ENCODE measurements at places on chromosomes 16 and 17.

DNA sequence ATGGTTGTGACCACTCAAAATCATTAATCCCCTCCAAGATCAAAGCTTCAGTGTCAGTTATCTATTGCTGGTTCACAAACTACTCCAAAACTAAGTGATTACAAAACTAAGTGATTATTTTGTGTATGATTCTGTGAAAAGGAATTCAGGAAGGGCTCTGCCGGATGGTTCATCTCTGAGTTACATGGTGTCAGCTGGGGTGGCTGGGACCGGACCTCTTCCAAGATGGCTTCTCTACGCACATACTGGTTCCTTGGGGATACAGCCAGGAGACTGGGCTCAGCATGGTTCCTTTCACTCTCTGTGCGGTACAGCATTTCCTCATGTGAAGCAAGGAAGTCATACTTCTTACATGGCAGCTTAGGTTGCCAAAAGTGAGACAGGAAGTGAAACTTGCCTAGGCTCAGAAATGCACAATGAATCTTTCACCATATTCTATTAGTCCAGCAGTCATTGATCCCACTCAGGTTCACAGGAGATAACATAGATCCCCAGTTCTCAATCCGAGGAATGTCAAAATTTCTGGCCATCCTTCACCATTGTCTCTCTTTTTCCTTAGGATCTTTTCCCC lies 97.9 kb upstream of the IRX6 start:
- no peak for DNase-seq

- peak; percentile 42 for DNase-seq
Measured at GRCh38 chr17:35345926-35346771, 27.3 kb downstream of the SLFN11 start.

GRCh38 chr17:32283745-32284201 lies 18.1 kb downstream of the RHBDL3 start:
- no peak for DNase-seq

GRCh38 chr17:38585056-38585917 lies 20.5 kb downstream of the SRCIN1 start:
- DNase-seq = no peak

GRCh38 chr17:55053855-55054254 lies 85.3 kb downstream of the STXBP4 start:
- no peak for DNase-seq

DNA sequence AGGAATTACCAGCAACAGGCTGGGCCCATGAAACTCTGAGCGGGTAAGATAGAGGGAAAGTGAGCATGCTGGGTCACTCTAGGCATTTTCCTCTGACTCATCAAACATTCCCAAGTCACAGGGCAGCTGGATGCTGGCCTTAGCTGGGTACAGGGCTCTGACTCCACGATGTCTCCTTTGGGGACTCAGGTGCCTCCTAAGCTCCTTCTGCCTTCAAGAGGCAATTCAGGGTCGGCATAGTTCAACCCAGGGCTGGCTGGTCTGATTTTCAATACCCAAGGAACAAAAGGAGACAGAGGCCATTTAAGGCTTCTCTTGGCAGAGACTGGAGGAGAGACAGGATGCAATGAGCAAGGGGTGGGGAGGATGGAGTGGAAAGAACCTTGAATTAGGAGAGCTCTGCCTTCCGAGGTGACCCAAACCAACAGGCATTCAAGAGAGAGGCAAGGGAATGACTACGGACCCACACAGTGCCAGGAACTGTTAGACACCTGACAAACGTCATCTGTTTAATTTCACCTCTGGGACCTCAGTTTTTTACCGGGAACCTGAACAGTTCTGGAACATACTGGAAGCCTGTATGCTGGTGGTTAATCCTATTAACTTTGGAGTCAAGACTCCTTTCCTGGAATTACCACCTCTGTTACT lies 910 bp downstream of the WBP2 start:
- DNase-seq = no peak

DNA sequence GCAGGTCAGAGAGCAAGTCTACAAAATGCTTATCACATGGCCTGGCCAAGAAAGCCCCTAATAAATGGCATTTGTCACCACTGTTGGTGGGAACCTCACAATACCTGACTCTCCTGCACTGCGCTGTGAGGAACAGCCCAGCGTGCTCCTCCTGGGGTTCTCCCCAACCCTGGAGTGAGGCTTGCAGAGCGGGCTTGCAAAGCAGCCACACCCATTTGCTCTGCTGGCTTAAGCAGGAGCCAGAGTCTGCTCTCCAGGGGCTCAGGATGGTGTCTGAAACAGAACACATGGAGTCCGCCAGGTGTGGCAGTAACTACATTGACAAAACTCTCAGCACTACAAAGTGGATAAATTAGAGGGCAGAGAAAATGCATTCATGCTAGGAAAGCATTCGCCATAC lies 331.0 kb upstream of the CCL2 start:
- no peak for DNase-seq

GRCh38 chr17:4074831-4075495 lies 67.9 kb downstream of the ZZEF1 start:
- peak; percentile 65 for DNase-seq

DNA sequence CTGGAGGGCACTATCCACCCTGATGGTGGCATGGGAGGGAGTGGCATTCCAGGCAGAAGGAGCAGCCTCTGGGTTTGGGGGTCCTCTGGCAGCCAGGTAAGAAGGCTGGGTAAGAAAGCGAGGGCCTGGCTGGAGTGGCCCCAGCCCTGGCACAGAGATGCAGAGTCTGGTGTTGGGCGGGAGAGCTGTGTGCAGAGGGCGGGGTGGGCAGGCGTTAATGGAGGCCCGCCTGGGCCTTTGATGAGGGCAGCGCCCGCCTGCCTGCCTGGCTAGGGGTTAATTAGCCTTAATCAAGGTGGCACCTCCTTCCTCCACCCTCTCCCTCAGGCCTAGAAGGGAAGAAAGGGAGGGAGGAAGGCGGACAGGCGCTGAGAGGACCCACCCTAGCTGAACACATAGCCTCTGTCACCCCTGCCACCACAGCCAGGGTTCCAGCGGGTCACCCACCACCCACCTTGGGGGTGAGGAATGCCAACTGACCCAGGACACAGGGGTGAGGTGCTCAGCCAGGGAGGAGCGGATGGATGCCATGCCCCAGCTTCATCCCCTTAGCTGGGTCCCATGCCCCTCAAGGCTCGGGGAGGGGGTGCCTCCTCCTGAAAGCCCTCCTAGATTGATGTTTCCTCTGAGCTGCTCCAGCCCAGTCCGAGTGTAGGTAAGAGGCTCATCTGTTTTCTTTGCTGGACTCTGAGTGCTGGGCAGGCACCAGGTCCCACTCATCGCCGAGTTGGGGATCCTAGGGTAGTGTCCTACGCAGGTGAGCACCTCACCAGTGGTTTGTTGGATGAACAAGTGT lies 13.4 kb upstream of the FAM83G start:
- no peak for DNase-seq

- DNase-seq = no peak
Measured at GRCh38 chr16:314795-315299, 31.9 kb downstream of the PDIA2 start.

GRCh38 chr16:3087243-3088235 lies 11.6 kb downstream of the ZSCAN10 start:
- peak; percentile 31 for DNase-seq

GRCh38 chr17:78555746-78556401 lies 21.3 kb downstream of the DNAH17 start:
- DNase-seq = no peak

- DNase-seq = no peak
Measured at GRCh38 chr16:88763502-88764053, 21.4 kb downstream of the PIEZO1 start.

- no peak for DNase-seq
Measured at GRCh38 chr16:2092256-2092620, 43.5 kb downstream of the PKD1 start.

DNA sequence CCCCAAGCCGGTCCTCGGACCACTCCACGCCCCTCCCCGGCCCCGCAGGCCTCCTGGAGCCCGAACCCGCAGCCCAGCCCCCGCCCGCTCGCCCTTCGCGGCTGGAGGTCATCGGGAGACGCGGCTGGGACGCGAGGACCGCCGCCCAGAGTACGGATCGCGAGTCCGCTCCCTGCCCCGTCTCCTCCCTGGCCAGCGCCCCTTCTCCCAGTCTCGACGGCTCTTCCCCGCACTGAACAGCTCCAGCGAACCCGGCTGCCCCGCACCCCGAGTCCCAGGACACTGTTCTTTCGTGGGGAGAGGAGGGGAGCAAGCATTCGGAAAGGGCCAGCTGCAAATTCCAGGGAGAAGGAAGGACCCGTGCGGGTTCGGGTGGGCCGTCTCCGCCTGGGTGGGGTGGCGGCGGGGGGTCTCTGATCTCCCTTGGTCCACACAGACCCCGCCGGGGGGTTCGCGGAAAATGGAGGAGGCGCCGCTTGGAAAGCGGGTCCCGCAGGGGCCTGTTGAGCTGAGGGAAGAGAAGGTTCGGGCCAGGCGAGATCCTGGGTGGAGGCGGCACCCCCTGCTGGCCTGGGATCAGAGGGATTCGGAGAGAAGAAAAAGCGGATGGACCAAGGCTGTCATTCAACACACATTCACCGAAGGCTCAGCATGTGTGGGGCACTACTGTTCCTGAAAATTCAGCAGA lies 632 bp upstream of the RTN4RL1 start:
- no peak for DNase-seq

- no peak for DNase-seq
Measured at GRCh38 chr16:82183004-82183397, 13.0 kb upstream of the MPHOSPH6 start.

- DNase-seq = no peak
Measured at GRCh38 chr16:11046382-11046931, 102.1 kb downstream of the CLEC16A start.

- DNase-seq = peak; percentile 7
Measured at GRCh38 chr17:53032861-53033271, 789.9 kb upstream of the KIF2B start.

- DNase-seq = peak; percentile 84
Measured at GRCh38 chr17:82019690-82020571, 2.7 kb downstream of the CENPX start.

DNA sequence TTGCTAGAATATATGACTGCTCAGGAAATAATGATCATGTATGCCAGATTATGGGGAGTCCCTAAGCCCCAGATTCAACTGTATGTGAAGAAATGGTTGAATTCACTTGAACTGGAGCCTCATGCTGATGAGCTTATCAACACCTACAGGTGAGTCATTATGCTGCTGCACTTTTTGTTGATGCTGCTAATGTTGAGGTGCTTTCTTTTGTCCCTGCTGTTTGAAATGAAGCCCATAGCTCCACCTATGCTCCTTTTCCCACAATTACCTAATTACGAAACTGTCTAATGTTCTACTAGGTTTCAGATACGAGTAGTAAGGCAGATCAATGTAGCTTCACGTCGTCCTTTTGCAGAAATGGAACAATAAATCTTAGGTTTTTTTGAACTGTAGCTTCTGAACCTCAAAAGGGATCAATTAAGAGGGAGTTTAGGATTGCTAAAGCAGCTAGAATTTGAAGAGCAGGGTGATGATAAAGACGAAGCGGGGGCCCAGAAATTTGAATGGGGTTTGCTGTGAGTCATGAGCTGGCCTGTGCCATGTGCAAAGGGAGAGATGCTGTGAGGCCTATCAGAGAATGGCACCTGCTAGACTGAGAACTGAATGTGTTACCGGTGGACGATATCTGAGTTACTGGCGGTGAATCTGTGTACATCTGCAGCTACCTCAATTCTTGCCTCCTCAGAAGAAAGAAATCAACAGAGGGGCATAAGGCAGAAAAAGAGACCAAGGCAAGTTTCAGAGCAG lies 6.1 kb upstream of the UQCRC2 start:
- peak; percentile 47 for DNase-seq

DNA sequence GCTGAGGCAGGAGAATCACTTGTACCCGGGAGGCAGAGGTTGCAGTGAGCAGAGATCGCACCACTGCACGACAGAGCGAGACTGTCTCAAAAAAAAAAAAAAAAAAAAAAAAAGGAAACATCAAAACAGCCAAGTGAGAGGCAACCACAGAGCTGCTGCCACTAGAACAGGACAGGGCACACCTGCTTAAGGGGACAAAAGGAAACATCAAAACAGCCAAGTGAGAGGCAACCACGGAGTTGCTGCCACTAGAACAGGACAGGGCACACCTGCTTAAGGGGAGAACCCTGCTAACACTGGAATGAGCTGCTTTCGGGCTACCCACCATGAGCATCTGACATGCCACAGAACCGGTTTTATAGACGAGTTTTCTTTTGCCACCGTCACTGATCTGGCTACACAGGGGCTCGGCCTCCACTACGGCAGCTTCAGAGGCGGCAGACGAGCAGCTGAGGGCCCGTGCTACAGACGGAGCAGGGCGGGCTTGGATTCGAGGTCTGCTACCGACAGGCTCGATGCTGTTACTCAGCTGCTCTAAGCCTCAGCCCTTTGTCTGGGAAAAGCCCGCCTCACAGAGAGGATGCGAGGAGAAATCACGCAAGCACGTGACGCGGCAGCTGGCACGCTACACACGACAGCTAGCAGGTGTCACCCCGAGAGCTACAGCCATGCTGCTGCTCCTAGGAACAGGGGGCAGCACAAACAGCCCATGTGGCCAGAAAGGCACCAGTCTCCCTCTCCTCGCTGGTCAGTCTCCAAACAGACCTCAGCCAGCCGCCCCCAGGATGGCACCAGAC lies 2.0 kb downstream of the P4HB start:
- DNase-seq = no peak

GRCh38 chr17:45836047-45837044 lies 8.3 kb upstream of the SPPL2C start:
- DNase-seq = no peak

DNA sequence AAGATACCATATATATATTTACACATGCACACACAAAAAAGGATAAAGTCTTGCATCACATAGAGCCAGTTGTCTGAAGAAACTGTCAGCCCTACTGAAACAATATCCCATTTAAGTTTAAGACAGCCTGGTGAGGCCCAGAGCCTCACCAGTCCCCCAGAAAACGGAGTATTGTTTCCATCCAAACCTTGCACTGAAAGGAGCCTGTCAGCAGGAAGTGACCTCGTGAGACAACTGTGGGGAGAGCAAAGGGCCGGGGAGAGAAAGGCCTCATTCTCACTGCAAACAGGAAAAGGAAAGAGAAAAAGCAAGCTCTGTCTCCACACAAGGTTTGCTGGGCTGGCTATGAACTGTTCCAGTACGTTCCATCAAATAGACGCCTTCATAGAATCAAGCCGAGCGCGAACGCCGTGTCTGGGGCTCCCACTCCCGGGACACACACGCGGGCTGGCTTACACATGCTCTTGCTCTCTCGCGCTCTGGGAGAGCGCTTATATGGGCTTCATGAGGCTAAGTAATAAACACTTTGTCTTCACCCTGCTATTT lies 44.4 kb upstream of the ZFHX3 start:
- DNase-seq = no peak

- peak; percentile 27 for DNase-seq
Measured at GRCh38 chr17:5468075-5468473, 708 bp downstream of the DHX33 start.

DNA sequence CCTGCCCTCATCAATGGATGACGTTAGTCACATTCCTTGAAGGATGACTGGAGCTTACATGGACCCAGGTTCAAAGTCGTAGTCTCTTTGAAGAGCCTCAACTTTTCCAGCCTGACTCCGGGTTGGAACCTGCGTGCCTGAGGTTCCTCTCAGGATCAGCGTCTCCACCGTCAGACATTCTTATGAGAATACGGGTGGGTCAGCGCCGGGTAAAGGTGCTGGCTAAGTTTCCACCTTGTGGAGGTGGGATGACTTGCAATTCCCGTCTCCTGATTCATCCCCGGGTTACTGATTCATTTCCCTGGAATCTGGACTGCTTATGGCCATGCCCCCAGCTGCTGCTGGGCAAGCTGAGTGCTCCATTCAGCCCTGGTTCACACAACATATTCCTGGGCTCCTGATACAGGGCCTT lies 38.9 kb upstream of the CMIP start:
- DNase-seq = no peak

- DNase-seq = no peak
Measured at GRCh38 chr17:12627177-12627629, 38.5 kb upstream of the MYOCD start.

- no peak for DNase-seq
Measured at GRCh38 chr16:68954911-68955635, 111.7 kb downstream of the TANGO6 start.

- peak; percentile 89 for DNase-seq
Measured at GRCh38 chr17:29567554-29568330, 759 bp upstream of the TP53I13 start.
